Kidney glomerular epithelial cell (primary cell): ENCODE measurements at places on chromosomes 1 and 21.
A peak's percentile ranks its signal among the peaks of the same experiment; 100 is the strongest.

DNA sequence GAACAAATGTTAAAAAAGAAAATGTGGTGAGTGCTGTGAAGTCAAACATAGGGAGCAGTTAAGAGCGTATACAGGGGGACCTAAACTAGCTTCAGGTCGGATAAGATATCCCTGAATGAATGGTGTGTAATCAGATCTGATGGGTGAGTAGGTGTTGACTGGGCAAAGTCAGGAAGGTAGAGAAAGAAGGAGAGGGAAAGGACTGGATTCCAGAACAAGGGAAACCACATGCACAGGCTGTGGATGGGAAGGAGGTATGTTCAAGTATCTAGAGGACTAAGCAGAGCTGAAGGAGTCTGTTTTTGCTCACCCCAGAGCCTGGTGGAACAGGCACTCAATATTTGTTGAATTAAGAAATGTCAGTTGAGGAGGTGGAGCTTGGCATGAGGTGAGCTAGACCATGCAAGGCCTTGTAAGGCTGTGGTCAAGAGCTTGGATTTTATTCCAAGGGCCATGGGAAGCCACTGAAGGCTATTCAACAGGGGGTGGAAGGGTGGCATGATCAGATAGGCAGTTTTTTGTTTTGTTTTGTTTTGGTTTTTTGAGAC is 27.4 kb downstream of the MAP7D1 start:
- no peak for DNase-seq

GRCh38 chr1:174469687-174470086 is 21.9 kb downstream of the GPR52 start:
- DNase-seq: no peak

GRCh38 chr1:82152356-82153271 is 351.9 kb downstream of the ADGRL2 start:
- DNase-seq: peak; percentile 80

GRCh38 chr1:87451229-87451920 is 122.7 kb downstream of the LMO4 start:
- DNase-seq: no peak

DNA sequence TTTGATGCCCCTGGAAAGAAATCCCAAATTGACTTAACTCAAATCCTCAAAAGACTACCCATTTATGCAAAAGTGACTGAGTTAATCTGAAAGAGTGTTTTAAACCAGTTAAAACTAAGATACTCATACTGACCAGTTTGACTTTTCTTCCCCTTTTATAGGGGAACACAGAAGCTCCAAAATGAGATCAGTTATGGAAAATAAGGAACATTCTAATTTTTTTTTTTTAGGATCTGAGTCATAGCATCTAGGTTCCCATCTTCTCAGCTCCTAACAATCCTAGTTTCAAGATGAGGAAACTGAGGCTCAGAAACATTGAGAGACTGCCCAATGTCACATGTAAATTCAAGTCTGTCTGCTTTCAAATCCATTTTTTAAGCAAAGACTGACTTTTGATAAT is 231.1 kb upstream of the RUNX1 start:
- DNase-seq: no peak

DNA sequence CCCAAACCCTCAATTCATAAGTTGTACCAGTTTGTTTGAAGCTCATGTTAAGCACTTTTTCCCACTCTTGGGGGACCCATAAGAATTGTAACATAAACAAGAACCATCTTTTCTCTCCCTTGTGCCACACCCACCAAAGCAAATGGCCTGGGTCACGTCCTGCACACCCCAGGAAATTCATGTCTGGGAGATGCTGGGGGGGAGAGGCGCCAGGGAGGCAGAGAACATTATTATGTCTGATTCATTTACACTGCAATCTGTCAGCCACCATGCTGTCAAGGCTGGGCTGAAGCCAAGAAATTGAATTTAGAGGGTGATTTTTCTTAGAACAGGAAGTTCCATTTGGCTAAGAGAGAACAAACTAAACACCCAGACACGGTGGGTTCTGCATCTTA is 37.2 kb upstream of the IPO9 start:
- DNase-seq: no peak

DNA sequence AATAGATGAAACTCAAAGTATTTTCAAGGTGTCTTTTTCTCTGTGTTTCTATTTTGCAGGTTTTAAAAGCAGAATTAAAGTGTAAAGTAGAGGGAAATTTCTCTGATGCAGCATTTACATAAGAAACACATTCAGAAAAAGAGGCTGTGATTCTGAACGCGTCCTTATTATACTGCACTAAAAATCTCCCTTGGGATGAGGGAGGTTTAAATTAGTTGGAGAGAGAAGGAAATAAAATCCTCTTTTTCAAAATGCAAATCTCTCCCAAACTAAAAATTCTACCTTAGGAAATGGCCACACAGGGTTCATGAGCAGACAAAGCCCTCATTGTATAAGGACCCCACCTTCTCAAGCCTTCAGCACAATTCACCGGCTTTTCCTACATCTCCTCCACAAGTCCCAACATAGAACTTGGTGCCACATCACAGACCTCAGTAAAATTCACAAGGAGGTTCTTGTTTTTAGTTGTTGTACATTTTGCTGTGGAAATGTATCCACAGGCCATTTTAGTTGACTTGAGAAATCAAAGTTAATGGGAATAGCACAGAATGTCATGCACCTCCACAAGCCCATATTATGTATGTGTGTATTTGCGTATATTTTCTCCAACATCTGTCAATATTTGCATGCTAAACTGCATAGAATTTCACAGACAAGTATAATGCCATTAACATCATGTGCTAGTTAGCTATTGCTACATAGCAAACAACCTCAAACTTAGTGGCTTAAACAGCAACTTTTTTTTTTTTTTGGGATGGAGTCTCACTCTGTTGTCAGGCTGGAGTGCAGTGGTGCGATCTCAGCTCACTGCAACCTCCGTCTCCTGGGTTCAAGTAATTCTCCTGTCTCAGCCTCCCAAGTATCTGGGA is 59.8 kb downstream of the MAB21L3 start:
- no peak for DNase-seq

DNA sequence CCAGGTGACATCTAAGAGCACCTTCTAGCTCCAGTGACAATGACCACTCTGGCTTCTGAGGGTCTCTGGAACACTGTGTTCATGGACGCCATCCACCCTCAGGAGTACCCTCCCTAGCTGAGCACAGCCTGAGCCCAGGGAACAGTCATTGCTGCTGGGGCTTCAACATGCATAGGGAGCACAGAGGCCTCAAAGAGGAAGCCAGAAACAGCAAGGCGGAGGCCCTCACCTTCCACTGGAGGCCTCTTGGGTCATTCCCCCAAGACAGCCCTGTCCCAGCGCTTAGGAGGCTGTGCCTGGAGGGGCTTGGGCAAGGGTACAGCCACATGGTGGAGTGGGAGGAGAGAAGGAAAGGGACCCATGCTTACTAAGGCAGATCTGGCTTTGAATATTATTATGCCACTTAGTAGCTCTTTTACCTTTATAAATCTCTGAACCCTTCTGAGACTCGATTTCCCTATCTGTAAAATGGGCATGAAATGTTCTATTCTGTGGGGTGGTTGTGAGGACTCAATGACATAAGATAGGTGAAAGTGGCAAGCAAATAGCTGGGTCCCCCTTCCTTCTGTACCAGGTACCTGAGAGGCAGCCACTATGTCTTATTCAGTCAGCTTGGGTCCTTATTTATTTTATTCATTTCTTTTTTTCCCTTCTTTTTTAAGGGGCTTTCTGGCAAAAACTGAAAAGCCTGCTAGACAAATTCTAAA is 32.8 kb downstream of the PTAFR start:
- no peak for DNase-seq

- DNase-seq: no peak
Observed at GRCh38 chr1:205950280-205950679, 7.0 kb upstream of the SLC26A9 start.

DNA sequence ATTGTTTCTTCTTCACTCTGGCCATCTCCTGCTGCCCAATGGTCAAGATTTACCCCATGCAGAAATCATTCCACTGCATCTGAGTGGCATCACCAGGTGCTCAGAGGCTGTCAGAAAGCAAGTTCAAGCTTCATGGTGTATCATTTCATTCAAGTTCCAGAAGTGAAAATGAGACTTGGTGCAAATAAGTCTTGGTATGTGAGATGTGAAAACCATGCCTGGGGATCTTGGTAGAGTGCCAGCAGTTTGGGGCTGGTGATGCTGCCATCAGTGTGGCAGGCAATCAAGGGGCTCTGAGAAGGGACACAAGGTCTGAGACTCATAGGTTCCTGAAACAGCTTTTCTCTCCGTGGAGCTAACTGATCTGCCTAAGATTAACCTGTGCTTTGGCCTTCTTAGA is 52.0 kb downstream of the CD2 start:
- no peak for DNase-seq

DNA sequence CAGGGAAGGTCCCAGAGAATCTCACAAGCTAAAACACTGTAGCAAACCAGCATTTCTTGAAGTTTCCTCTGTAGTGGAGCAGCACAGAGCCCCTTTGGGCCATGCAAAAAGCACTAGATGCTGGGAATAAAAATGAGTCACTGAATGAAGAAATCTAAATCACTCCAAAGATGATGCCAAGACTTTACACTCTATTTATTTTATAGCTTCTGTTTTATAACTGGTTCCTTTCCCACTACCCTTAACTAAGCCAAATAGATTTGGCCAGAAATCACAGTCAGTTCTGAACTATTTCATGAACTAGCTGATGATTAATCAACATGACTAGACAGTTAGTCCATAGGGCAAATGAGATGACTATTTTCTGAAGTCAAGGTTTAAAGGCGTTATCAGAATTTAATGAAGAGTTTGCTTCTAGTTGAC is 89.5 kb downstream of the SCMH1 start:
- peak; percentile 97 for DNase-seq

DNA sequence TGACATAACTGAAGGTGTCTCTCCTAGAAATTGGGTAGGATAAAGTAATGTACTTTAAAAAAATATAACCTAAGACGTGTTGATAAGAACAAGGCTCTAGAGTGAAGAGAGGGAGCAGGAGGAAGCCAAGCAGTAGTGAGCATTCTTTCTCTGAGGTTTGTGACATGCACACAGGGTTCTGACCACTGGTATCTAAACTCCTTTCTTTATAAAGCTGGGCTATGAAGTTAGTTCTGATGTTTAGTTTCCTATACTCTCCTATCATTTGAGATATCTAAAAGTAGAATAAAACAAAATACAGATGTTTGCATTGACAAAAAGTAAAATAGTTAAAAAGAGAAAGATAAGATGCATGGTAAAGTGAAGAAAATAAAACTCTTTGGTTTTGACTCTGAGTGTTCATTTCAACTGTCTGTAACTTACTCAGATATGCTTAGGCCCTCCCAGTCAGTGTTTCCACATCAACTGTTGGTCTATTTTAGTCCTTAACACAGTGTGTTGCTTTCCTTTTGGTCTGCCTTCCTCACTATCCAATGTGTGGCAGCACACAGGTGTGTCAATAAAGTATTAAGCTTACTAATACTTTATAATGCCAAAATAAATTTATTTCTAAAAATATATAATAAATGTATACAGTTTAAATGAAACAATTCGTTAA is 543.5 kb downstream of the PTPRC start:
- no peak for DNase-seq
